ENCODE measurements at places on chromosomes 2 and 18.

- no peak for DNase-seq
Measured at GRCh38 chr18:11674119-11674518, 14.9 kb upstream of the GNAL start.

GRCh38 chr18:75073654-75074053 is 135.3 kb downstream of the PTGR3 start:
- no peak for DNase-seq

DNA sequence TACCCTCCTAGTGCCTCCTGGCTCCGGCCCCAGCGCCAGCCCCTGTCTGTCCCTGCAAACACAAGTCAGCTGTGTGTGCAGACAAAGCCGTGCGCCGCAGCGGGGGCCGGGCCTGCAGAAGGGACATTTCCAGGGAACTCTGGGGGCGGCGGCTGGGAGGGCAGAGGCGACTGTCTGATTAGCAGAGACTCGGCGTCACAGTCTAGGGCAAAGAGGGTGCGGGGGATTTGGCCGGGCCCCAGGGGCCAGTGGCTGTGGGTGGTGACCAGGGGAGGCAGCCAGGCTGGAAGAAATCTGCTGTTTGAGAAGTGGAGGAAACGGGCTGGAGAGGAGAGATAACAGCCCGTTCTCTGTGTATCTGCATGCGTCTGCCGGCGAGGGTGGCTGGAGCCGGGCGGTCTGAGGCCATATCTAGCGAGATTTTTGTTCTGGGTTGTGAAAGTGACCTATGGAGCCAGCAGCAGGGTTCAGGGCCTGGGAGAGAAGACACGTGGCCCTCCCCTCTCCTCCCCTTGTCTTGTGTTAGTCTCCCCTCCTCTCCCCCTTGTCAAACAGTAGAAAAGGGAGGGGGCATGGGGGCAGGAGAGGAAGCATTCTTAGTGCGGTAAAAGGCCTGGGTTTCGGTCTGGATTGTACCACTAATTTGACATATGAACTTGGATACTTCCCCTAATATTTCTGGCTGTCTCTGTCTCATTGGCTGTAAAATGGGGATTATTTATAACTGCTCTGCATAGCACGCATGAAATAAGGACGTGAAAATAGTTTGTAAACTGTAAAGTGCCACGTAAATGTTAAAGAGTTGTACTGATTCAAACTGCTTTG is 169.4 kb downstream of the SMAD7 start:
- DNase-seq, result no peak

GRCh38 chr2:174835797-174836255 is 71.6 kb upstream of the CHRNA1 start:
- no peak for DNase-seq

Data from hindlimb muscle (tissue), 1 donor.